Caudate nucleus (tissue), 63 donors: ENCODE measurements at places on chromosomes 2 and 18.
A peak's percentile ranks its signal among the peaks of the same experiment; 100 is the strongest.

DNA sequence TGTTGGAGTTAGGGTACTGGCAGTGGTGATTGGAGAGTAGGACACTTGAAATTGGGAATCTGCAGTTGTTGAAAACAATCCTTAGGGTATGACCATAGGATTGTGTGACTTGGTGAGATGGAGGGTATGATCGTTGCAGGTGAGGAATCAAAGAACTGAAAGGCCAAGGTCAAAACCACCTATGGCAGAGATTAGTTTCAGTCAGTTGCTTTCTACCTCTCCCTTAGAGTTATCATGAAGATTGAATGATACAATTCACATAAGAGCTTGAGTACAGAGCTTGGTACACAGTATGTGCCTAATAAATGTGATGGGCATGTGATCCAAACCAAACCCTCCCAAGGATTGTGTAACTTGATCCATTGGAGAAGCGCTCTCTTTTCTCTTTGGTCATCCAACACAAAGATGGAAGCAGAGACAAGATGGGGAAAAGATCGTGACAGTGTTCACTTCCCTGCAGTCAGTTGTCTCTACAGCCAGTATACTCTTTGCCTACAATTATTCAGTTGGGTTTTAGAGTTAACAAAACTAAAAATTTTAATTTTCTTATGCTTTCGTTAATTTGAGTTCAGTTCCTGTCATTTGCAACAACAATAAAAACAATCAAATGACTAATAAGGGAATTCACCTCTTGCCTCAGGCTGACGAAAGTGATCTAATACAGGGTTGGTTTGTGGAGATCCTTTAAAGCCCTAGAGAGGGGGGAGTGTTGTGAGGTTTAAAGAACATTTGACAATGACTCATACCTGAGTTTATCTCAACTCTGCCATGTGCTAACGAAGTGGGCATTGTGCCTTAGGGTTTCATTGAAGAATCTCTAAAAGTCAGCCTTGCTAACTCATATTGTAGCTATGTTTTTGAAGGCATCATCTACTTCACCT, 14.8 kb upstream of the SMAD2 start:
- no peak for DNase-seq

- DNase-seq, result no peak
Measured at GRCh38 chr18:36737316-36737715, 91.5 kb downstream of the TPGS2 start.

- DNase-seq, result no peak
Measured at GRCh38 chr18:38654946-38655345, 1089.3 kb upstream of the CELF4 start.

GRCh38 chr18:55637204-55637603, 49.2 kb upstream of the TCF4 start:
- DNase-seq, result no peak

DNA sequence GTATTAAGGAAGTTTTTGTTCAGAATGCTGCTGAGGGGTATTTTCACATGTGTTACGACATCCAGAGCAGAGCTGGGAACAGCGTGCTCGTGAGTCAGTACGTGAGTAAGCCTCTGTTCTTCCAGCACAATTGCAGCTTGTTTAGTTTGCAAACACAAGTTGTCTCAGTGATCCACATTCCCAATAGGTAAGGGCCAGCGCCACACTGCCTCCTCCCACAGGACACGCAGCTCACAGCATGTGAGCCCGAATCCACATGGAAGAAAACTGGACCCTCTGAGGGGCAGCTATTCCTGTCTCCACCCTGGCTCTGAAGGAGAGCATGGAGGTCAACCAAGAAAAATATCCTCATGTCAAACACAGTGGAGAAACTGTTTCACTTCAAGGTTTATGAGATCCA, 173.9 kb upstream of the PID1 start:
- DNase-seq, result peak; percentile 6

GRCh38 chr2:15377202-15377601, 183.9 kb downstream of the NBAS start:
- no peak for DNase-seq

DNA sequence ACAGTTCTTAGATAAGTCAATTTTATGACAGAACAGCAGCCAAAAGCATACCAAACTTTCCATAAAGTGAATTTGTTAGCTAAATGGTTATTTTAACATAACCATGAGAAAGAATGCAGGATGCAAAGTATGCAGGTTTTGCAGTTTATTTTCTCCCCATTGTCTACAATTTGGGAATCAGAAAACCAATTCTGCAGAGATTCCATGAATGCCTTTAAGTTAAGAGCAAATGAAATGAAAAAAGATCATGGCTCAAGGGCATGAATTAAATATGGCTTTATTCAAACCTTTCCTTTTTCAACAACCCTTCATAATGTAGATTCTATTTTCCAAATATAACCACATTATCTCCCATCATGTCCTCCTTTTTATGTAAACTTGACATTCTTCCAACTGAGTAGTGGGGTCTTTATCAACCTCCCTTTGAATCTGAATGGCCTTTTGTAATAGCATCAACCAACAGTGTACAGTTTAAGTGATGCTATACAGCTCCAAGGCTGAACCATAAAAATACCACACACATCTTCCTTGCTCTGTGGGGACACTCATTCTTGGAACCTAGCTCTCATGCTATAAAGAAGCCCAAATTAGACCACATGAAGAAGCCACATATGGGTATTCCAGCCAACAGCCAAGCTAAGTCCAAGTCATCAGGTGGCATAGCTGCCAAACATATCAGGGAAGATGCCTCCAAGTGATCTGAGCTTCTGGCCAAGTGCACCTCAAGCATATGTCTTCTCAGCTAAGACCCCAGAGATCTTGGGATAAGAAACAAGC, 49.8 kb downstream of the PIAS2 start:
- no peak for DNase-seq

DNA sequence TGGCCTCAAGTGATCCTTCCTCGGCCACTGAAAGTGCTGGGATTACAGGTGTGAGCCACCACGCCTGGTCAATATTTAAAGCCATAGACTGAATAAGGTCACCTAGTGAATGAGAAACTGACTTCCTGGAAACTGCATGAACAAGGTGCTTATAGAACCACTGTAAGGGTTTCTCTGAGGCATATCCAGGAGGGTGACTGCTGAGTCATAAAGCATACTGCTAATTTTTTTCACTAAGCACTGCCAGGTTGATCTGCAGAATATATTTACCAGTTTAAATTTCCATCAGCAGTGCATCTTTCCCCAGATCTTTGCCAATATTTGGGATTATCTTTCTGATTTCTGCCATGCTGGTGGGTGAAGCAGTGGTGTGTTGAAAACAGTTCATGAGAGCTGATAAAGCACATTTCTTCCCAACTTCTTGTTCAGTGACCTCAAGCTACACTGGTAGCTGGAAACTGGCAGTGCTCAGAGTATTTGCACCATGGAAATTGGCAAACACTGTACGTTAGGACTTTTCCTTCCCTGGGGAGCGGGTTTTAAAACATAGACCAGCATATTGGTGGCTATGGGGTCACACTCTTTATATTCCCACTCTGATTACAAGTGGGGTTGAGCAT, 4.2 kb upstream of the CLIP4 start:
- no peak for DNase-seq

GRCh38 chr2:102046135-102046986, 54.6 kb downstream of the IL1R2 start:
- DNase-seq, result no peak

GRCh38 chr2:177245010-177245422, 19.5 kb downstream of the NFE2L2 start:
- no peak for DNase-seq

DNA sequence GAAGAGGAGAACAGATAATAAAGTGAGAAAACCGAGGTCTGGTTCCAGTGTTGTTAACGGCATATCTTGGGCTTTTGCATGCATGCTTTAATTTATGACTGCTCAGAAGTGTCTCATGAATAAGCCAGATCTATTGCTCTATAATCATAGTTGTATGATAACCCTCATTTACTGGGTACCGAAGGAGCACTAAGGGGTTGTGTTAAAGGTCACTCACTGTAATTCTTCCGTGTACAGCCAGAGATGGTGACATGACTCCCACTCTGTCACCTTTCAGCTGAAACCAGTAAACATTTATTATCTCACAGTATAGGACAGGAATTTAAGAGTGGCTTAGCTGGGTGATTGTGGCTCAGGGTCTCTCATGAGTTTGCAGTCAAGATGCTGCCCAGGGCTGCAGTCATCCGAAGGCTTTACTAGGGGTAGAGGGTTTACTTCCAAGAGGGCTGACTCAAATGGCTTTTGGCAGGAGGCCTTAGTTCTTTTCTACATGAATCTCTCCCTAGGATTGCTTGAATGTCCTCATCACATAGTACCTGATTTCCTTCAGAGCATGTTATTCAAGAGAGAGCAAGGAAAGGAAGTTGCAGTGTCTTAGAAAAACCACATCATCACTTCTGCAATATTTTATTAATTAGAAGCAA, 107.0 kb downstream of the NAB1 start:
- no peak for DNase-seq
